Stimulated activated CD4-positive, alpha-beta T cell treated with anti-CD3 and anti-CD28 coated beads, Interleukin-1b, Interleukin-23, amount 100 ng/mL, for 1 hour (primary cell): ENCODE measurements at places on chromosomes 2 and 18.

DNA sequence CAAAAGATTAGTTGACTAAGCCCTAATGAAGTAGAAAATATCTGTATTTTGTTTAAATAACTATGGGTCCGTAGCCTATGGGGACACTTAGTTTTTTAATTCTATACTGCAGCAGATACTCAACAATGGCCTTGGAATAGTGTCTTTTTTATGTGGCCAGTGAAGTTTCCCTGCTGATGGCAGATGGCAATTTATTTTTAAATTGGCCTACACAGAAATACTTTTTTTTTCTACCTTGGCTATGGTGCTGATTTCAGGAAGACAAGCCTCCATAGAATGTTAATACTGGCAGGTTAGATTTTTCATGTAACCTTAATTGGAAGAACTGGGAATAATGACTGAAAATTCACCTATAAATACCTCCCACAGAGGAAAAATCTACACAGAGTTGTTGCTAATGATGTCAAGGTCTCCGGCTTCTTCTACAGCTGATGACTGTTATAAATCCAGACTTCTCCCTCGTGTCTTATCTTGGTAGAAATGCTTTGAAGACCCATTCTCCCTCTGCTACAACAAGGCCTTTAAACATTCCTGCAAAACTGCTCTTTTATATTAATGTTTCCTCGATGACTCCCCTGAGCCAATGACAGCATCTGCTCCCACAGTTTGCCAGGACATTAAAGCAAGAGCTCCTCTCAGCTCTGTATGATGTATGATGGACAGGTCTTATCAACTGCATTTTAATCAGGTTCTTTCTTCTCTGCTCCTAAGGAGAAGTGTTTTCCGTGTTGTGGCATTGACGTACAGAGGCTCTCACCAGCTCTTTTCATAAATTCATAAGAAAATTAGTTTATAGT lies 29.1 kb upstream of the FAM98A start:
- DNase-seq = no peak

DNA sequence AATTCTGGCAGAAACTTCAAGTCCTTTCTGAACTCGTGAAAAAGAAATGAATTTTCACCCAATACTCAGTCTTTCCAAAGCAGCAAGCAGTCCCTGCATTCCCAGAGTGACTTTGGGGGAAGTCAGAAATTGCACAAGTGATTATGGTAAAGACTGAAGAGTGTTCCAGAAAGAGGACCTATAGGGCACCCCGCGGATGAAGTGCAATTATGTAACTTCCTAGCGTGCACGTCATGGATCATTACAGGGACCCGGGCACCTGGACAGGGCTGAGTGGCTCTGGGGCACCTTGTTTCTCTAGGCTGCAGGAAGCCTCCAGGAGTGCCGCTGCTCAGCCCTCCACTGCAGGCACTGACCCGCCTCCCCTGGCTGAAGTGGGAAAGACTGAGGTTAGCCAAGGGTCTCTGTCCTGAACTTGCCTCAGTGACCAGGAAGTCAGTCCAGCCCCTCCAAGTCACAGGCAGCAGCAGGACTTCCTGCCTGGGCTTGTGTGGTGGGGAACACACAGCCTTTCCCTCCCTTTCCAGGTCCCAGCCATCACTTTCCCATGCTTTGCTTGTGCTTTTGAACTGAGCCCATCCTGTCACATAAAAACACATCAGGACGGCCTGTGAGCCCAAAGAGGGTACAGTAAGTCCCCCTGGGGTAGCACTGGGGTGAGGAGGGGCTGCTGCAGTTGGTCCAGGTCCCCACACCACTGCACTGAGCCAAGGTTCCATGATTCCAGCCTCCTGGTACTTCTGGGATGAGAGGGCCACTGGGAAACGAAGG lies 19.8 kb downstream of the TMEM185B start:
- DNase-seq = no peak

DNA sequence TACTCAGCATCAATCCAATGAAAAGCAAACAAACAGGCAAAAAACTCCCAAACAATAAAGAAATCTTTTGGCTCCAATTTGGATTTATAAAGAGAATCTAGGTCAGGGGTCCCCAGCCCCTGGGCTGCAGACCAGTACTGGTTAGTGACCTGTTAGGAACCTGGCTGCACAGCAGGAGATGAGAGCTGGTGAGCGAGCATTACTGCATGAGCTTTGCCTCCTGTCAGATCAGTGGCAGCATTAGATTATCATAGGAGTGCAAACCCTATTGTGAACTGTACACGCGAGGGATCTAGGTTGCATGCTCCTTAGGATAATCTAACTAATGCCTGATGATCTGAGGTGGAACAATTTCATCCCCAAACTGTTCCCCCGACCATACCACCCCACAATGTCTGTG lies 102.2 kb downstream of the KIAA1328 start:
- no peak for DNase-seq

DNA sequence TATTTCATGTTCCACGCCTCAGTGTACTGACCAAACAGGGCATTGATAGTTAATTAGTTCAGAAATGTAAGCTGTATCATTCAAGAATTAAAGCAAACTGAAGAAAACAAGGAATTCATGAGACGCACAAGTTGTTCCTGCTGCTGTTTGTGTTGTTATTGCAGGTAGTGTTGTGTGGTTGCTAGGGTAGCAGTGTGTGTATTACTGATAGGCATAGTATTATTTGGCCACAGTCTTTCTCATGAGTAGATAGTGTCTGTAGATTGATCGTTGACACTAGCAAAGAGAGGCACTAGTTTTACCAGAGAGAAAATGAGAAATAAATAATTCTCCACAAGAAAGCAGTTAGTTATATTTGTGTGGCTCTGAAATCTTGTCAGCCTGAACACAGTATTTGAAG lies 548.6 kb downstream of the LRP1B start:
- DNase-seq = no peak

DNA sequence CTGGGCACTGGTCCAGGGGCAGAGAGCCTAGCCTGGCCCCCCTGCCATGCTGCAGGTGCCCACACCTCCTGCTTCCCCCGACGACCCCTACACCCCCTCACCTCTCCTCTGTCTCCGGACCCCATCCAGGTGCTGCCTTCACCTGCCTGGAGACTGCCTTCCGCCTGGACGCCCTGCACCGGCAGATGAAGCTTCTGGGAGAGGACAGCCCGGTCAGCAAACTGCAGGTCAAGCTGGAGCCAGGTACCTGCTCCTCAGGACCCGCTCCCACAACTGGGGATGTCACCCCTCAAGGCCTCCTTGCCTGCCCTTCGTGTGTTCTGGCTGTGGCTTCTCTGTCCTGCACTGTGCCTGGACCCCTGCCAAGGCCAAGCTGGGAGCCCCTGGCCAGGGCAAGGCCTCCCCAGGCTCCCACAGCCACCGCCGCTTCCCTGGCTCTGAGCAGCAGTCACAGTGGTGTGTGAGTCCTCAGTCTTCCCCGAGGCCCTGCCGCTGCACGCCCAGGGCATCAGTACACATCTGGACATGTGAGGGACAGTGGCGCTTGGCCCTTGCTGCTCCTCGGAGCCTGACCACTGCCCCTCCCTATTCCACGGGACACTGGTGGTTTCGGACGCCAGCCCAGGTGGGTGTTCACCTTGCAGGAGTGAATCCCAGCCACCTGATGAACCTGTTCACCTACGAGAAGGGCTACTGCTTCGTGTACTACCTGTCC lies 6.3 kb downstream of the RNPEPL1 start:
- DNase-seq = no peak

DNA sequence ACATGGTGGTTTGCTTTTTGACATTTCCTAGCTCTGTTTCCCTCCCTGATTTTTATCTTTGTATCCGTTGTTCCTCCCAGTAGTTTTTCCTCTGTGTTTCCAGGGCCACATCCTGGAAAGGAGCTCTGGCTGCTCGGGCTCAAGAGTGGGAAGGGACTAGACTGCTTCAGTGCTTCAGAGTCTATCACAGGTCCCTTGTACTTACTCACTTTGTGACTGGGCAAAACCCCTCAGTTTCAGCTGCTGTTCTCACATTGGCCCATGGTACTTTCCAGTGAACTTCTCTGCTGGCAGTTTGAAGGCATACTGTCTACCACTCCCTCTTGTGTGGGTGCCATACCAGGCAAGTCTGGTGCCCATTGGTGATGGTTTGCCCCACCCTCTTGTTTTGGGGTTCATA lies 7.5 kb upstream of the STAMBP start:
- DNase-seq = no peak

DNA sequence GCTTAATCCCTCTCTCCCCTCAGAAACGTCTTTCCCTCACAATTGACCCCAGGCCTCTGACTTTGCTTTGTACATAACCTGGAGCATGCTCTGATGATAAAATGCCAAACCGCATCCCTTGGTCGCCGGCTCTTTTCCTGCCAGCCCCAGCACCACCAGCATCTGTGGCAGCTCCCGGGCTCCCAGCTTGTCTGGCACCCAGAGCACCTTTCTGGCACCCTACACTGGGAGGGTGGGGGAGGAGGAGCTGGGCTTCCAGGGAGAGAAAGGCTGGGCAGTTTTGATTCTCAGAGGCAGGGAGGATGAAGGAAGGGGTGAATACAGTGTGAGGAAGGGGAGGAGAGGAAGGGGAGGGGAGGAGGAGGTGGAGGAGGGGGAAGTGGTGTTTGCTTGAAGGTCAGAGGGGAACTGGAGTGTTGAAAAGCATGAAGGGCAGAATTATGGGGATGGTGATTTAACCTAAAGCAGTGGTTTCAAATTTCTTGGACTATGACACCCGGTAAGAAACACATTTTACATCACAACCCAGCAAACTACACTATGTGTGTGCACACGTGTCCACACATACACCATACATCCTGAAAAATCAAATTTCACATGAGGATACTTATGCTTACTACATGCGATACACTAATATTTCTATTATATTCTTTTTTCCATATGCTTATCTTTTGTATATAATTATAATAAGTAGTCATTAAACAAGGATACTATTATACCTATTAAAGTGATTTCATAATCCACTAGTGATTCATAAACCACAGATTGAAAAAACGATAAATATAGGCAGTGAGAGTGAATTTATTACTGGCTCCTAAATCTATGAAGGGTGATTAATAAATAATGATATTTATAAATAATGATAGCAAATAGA lies 30.0 kb upstream of the IGFBP2 start:
- DNase-seq = no peak

DNA sequence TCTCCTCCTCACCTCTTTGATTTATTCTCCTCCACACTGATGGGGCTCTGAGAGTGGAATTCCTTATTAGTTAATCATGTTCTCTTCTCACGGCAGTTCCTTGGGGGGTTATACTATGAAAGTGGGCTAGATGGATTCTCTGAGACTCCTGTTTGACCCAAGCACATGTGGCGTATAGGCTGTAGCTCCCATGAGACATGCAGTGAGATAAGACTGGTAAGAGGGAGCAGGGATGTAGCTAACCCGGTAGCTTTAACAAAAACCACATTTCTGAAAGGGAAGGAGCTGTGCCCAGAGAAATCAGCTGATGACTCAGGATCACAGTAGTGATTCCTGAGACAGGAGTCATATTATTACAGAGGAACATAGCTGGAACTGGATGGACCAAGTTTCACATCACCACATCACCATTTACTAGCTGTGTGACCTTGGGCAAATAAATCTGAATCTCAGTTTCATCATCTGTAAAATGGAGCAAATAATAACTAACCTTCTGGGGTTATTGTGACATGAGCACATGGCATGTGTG lies 82.9 kb downstream of the CRIM1 start:
- no peak for DNase-seq

- no peak for DNase-seq
Observed at GRCh38 chr2:1026141-1026540, 75.5 kb downstream of the SNTG2 start.

DNA sequence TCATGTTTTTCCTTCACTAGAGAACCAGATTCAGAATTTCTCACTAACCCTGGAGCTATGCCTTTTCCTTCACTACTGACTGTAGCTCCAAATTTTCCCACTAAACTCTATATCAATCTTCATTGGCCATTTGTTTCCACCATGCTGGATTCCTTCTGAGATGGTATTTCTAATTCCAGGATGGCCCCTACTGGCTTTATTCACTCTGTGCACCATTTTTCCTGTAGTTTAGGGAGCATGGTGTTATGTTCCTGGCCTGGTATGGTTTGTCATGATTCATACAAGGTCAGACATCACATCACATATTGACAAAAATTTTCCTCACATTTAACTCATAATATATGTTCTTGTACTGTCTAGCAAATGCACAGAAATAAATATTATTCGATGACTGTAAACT lies 229.2 kb upstream of the TFPI start:
- no peak for DNase-seq

DNA sequence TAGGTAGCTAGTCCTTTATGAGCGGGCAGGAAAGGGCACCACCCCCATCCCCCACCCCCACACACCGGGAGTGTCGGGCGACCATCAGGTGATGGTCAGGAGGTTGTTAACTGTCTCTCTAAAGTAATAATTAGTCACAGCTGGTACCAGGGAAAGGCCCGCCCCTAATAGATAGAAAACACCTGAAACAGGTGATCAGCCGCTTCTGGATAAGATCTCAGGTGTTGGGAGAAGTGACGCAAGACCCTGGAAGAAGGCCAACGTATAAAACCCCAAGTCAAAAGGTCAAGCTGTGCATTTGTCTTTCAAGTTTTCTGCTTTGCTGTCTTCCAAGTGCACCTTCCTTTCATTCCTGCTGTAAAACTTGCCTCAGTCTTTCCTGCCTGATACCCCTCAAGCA lies 59.6 kb upstream of the LINC00305 start:
- DNase-seq = no peak

- DNase-seq = no peak
Observed at GRCh38 chr2:206846331-206846730, 80.9 kb downstream of the FASTKD2 start.

DNA sequence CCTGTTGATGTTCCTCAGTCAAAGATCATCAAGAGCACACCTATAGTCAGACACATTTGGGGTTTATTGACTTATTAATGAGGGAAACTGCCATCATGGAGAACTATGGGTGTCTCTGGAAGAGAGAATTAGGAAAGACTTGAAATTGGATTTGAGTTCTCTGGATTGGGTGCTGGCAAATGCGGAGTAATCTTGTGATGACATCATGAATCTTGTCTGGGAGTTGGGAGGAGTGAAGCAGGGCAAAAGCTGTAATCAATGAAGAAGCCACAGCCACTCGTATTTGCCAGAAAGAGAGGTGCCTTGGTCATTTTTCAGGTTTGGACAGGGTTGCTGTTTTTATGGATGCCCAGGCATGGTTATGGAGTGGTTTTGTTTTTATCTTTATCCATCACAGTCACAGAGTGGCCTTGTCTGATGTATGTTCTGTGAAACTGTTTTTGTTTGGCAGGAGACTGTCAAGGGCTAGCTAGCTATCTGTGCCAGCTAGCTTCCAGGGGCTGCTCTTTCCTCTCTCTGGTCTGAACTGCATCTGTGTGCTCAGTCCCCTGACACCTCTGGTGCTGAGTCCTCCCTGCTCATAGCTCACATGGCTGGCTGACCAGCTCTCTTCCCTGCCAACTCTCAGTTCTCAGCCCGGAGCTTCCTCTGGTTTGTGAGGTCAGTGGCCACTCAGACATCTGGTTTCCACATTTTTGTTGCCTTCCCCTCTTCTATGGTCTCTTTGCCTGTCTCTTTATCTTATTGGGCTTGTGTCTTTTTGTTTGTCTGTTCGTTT lies 193.4 kb upstream of the RMP24 start:
- no peak for DNase-seq

GRCh38 chr2:122100346-122100745 lies 344.9 kb downstream of the TSN start:
- no peak for DNase-seq

GRCh38 chr2:134132490-134132857 lies 121.4 kb upstream of the MGAT5 start:
- no peak for DNase-seq
